A549 treated with CORT108297 at 1 μM for 4 hours (cell line): ENCODE measurements at places on chromosomes 4 and X. TPM values are rescaled to one million over a fixed set of nuclear protein-coding genes. Genes with fewer than 3 reads are reported as not detected.

TMPRSS11F gene
- not detected in 5 replicates for total RNA-seq

RPGR gene
- total RNA-seq, result 9.6 to 12.8 TPM (median 11.0 TPM) in 5 replicates

FAM9C gene
- total RNA-seq, result not detected in 5 replicates

ETDB gene
- not detected in 5 replicates for total RNA-seq

POU3F4 gene
- not detected in 5 replicates for total RNA-seq

CT47A1 gene
- not detected in 5 replicates for total RNA-seq

NALF2 gene
- total RNA-seq, result 5.1 to 6.3 TPM (median 5.7 TPM) in 5 replicates

GPC4 gene
- 0.02 to 0.06 TPM (median 0.02 TPM) in 3 of 5 replicates, not detected in the others for total RNA-seq

CXCL9 gene
- total RNA-seq, result not detected in 5 replicates

DUX4 gene
- total RNA-seq, result not detected in 5 replicates

CACNA1F gene
- total RNA-seq, result not detected in 5 replicates

CXCL5 gene
- total RNA-seq, result 41.0 to 54.6 TPM (median 48.6 TPM) in 5 replicates

PDE6B gene
- 0.04 TPM in 1 of 5 replicates, not detected in the others for total RNA-seq

KIF4A gene
- 23.9 to 28.7 TPM (median 28.5 TPM) in 5 replicates for total RNA-seq

NHS gene
- total RNA-seq, result 3.4 to 5.6 TPM (median 4.5 TPM) in 5 replicates

ZFX gene
- 8.1 to 12.1 TPM (median 9.5 TPM) in 5 replicates for total RNA-seq

GDI1 gene
- 94.4 to 112 TPM (median 107 TPM) in 5 replicates for total RNA-seq

KLKB1 gene
- 0.07 TPM in 1 of 5 replicates, not detected in the others for total RNA-seq

PNMA6A gene
- 3.6 to 5.8 TPM (median 5.1 TPM) in 5 replicates for total RNA-seq

REPS2 gene
- total RNA-seq, result 0.68 to 1.0 TPM (median 0.78 TPM) in 5 replicates

GABRG1 gene
- not detected in 5 replicates for total RNA-seq

GAGE2A gene
- total RNA-seq, result not detected in 5 replicates

RAI2 gene
- 0.08 to 0.18 TPM (median 0.14 TPM) in 5 replicates for total RNA-seq
